Breast epithelium (tissue), 4 donors: ENCODE measurements at places on chromosomes 3 and 15.

- H3K36me3 ChIP-seq: no peaks in the 10 kb centered on the region
- no peaks in the 10 kb centered on the region for H3K27me3 ChIP-seq
- no peak overlapping the region for H3K4me3 ChIP-seq
- H3K27ac ChIP-seq: no peak overlapping the region
- no peaks in the 10 kb centered on the region for H3K4me1 ChIP-seq
- no peak for DNase-seq
Observed at GRCh38 chr15:33994005-33994615, 25.8 kb downstream of the CHRM5 start.

GRCh38 chr3:128226795-128227395 lies 73.6 kb downstream of the EEFSEC start:
- H3K4me3 ChIP-seq: no peak overlapping the region
- H3K4me1 ChIP-seq: no peaks in the 10 kb centered on the region
- no peak overlapping the region for H3K27ac ChIP-seq

DNA sequence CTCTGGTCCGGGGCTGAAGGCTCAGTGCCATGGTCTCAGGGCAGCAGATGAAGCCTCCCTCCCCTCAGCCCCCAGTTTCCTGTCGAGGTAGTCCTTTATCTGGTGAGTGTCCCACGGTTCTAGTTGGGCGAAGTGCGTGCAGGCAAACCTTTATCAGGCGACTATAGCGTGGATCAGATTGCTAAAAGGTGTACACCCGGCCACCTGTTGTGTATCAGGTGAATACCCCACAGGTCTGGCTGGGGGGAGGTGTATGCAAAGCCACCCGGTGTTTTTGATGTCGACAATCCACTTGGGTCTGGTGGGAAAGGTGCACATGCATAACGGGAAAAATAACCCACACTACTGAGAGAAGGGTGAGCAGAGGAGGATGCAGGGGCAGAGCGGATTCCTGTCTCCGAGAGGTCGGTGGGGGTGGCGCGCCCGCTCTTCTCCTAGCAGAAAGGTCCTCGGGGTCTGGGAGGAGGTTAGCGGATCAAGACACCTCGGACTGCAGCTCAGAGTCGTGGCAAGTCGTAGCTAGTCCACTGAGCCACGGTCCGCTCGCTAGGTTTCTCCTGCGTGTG lies 507 bp downstream of the SLC12A6 start:
- no peaks in the 10 kb centered on the region for H3K27me3 ChIP-seq
- H3K36me3 ChIP-seq: no peaks in the 10 kb centered on the region
- no peaks in the 10 kb centered on the region for H3K4me1 ChIP-seq
- DNase-seq: no peak
- H3K4me3 ChIP-seq: peak overlapping the region; percentile 94

- no peak overlapping the region for H3K27ac ChIP-seq
- H3K4me3 ChIP-seq: no peak overlapping the region
- DNase-seq: no peak
- H3K4me1 ChIP-seq: no peaks in the 10 kb centered on the region
- no peaks in the 10 kb centered on the region for H3K27me3 ChIP-seq
Observed at GRCh38 chr15:71485094-71485693, 325.2 kb upstream of the NR2E3 start.

GRCh38 chr3:181757694-181758306 lies 46.1 kb downstream of the SOX2 start:
- H3K27me3 ChIP-seq: no peaks in the 10 kb centered on the region
- no peaks in the 10 kb centered on the region for H3K4me1 ChIP-seq
- H3K36me3 ChIP-seq: no peaks in the 10 kb centered on the region
- no peak for DNase-seq
- H3K27ac ChIP-seq: no peak overlapping the region

GRCh38 chr15:100255644-100256043 lies 86.1 kb downstream of the ADAMTS17 start:
- H3K4me1 ChIP-seq: no peaks in the 10 kb centered on the region
- H3K4me3 ChIP-seq: no peak overlapping the region
- no peaks in the 10 kb centered on the region for H3K27me3 ChIP-seq

DNA sequence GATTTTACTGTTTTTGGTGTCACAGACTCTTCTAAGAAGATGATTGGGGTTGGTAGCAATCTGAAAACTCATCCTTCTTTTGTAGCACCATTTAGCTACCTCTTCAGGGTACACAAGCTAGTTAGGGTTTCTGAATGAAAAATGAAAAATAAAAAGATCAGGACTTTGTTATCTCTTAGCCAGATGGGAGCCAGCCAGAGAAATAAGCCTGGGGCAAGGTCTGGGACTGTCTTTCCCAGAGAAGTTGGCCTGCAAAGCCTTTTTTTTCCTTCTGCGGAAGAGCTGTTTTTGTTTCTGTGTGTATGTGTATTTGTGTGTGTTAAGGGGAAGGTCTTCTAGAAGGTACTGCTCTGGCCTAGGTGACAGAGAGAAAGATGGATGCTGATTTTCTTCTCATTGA lies 150.7 kb upstream of the AGTR1 start:
- H3K4me3 ChIP-seq: no peak overlapping the region
- no peaks in the 10 kb centered on the region for H3K36me3 ChIP-seq
- no peak overlapping the region for H3K27ac ChIP-seq
- no peaks in the 10 kb centered on the region for H3K27me3 ChIP-seq
- no peak for DNase-seq
- H3K4me1 ChIP-seq: no peaks in the 10 kb centered on the region
